ENCODE measurements at places on chromosomes 7 and 10.

DNA sequence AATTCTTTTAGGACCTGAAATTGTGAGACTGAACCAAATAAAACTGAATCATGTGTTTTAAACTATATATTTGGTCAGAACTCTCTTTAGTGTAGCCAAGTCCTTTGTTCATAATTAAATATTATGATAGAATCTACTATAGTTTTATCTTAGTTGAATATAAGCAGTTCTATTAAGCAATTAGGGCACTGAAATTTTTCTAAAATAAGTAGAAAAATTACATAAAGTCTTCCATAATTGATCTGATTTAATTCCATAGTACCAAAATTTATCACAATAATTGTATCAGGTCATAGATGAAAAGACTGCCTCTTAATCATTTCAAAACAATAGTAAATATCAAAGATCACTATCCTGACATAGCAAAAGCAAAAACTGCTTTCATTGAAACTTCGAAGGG is 90.1 kb upstream of the BET1 start:
- DNase-seq: no peak

- no peak for DNase-seq
Observed at GRCh38 chr10:77245953-77246352, 391.7 kb downstream of the KCNMA1 start.

GRCh38 chr10:52674474-52674873 is 98.1 kb downstream of the MBL2 start:
- DNase-seq: no peak

DNA sequence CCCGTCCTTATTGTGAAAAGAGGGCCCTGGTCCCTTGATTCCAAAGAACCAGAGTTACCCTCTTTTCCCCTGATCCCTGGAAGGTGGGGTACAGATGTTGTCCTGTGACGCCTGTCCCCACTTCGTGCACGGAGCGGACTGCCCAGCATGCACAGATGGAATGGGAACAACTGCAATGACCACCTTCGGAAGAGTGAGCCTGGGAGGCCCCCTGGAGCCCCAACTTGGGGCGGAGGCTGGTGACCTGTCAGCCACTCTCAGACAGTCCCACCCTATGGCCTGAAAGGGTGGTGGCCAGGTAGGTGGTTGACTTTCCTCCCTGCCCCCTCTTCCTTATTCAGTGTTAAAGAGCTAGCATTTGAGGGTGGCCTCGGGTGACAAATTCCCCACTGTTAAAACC is 196.6 kb upstream of the GALNT17 start:
- no peak for DNase-seq

Measured in stimulated activated CD8-positive, alpha-beta memory T cell treated with anti-CD3 and anti-CD28 coated beads, Interleukin-2, amount 100 ng/mL, for 1 hour (primary cell).